ENCODE measurements at places on chromosomes 1 and 21.

DNA sequence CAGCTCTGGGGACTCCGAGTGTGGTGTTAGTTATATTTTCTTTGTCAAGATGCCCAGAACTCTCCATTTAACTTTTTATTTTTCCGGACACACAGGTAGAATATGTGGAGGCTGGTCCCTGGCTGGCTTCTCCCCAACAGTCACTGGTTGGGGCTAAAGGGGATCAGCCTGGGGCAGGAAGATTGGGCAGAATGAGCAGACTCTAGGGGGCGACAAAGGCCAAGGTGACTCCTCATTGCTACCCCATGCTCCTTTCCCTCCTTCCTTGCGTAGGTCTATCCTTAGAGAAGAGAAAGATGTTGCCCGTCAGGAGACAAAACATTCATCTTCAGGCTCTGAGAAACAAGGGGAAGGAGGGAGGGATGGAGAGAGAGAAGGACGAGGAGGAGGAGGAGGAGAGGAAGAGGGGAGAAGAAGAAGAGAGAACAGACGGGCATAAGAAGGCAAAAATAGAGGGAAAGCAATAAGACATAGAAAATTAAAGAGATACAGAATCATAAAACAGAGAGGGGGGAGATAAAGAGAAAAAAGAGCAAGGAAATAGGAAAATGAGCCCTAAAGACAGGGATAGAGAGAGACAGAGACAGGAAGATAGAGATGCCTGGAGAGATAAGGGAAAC is 89.9 kb downstream of the FOXD2 start:
- DNase-seq: no peak

DNA sequence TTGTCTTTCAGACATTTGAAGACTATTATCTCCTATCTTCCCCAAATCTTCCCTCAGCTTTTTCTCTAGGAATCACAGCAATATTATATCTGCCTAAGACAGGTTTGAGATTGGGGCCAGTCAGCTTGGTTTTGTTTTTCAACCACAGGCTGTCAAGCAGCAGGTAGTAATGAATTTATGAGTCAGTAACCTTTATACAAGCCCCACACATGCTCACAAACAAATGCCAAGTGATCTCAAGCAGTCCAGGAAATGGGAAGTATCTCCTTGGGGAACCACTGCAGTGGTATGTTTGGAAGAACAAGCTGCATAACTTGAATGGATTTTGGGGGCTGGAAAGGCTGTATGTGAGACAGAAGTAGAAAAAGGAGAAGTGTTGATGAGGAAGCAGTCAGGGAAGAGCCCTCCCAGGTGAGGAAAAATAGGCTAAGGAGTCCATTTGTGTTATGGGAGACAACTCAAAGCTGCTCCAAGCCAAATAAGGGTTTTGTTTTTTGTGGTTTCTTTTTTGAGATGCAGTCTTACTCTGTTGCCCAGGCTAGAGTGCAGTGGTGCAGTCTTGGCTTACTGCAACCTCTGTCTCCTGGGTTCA is 2.1 kb downstream of the DHDDS start:
- DNase-seq: no peak

DNA sequence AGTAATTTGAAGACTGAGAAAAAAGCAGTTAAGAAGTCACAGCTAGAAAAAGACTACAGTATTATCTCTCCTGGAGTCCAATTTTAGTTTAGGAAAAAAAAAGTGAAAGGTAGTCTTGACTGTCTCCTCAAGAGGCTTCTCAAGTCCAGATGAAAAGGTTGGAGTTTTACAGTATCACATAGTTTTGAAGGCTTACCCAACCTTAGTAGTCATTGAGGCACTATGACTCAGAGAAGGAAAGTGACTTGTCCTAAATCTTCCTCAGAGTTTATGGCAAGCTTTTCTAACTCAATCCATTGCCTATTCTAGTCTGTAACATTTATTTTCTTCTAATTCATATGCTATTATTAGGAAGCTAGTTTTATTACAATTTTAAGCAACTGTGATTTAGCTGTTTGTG is 174.9 kb downstream of the DPYD start:
- no peak for DNase-seq

DNA sequence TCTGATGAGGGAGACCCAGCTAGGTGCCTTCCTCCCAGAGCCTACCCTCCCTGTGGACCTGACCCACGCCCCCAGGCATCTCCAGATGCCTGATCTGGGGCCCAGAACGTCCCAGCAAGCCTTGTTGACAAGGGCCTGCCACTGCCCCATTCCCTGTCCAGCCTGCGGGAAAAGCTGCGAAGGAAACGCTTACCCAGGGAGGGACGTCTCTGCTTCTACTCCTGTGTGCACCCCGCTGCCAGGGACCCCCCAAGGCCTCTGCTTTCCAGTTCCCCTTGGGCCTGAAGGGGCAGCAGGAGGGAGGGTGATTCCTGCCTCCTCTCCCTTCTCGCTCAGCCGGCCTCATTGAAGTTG is 11.6 kb upstream of the CLSTN1 start:
- no peak for DNase-seq

- peak; percentile 89 for DNase-seq
Observed at GRCh38 chr1:116570358-116571214, at the start of gene CD58. Gene CD58, minus strand, starts transcription at chr1:116571026. Its CDS starts 54 bp downstream, at chr1:116570972.

DNA sequence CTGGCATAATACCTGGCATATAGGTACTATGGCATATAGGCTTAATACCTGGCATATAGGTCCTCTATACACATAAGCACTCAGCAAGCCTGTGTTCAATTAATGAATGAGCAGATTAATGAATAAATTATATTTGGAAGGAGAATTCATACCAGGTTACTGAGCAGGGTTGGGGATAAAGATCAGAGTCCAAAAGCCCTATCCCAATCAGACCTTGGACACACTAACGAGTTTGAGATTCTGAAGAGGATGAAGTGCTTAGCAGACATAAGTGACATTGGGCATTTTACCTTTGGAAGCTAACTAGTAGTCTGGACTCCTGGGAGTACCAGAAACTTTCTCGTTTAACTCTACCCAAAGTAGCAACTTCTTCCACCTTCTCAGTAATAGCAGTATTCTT is 63.3 kb upstream of the ARHGAP29 start:
- no peak for DNase-seq

DNA sequence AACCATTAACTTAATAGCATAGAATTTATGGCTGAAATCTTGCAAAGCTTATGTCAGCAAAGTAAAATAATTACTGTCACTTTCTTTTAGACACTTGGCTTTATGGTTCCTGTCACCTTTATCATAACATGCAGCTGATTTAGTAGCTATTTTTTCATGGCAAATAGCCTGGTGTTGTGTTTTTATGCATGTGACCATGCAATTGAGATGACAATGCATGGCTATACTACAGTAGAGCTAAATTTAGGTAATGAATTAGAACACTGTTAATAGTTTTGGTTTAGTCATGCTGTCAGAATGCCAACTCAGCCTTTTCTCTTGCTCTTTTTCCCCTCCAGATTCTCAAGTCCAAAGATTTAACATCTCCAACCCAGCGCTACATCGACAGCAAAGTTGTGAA is 88.6 kb downstream of the TGFB2 start:
- DNase-seq: no peak

DNA sequence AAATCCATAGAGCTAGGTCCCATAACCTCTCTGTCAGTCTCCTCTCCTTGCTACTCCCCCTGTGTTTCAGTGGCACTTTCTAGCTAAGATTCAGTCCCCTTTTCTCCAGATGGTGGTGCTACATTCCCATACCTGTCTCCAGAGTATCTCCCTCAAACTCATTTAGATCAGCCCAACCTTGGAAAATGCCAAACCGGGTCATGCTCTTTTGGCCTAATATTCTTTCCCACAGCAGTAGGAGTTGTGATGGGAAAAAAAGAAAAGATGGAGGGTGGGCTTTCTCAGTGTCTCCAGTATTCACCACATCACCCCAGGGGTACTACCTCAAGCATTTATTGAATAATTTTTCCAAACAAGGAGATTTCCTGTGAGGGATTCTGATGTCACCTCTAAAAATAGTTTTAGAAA is 3.2 kb upstream of the RXFP4 start:
- DNase-seq: no peak

DNA sequence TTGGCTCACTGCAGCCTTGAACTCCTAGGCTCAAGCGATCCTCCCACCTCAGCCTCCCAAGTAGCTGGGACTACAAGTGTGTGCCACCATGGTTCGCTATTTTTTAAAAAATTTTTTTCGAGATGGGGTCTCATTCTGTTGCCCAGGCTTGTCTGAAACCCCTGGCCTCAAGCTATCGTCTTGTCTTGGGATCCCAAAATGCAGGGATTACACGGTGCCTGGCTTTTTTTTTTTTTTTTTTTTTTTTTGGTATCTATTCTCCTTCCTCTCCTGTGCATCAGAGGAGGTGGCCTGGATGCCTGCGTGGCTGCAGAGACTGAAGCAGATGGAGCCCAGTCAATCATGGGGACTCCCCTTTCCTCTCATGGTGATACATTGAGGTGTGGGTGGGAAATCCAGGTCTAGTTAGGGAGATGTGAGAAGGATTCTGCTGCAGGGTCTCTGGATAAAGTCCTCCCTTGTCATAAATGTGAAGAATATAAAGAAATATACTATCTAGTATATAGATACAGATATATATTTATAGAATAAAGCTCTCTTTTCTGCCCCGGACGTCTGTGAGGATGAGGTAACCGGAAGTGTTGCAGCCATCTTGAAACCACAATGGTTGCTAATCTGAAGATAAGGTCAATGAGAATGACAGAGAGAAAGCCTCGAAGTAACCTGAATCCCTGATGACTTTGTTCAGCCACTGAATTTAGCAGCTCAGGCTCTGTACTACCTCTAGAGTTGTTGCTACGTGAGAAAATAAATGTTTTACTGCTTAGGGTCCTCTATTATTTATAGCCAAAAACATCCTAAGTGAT is 19.5 kb upstream of the RGSL1 start:
- DNase-seq: peak; percentile 17

DNA sequence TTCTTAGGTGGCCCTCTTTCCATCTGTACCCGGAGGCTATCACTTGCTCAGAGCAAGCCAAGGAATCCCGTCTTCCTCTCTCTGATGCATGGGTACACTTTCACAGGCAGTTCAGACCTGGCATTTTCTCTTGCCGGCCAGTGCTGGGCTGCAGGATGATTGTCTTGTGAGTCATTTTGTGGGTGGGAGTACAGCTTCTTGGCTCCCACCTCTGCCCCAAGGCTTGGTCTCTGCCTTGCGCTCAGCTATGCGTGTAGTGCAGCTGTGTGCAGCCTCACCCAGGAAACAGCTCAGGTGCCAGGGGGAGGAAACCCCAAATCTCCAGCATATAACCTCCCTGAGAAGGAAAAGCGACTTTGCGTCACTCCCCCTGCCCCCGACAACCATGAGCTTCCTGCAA is 3.9 kb upstream of the AJAP1 start:
- no peak for DNase-seq

DNA sequence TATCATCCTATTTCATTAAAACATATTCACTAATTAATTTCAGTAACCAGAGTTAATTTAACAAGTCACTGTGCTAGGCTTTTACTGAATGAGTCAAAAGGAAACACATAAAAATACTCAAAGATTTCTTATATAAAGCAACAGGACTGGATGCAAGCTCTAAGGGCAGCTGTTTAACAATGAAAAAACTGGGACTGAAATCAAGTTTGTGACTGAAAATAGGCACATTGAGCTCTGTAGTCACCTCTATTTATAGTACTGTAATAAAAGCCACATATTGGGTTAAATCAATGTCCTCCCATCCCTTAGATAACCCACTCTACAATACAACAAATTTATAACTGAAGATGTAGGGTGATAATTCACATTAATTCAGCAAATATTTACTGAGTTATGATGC is 52.4 kb downstream of the SMYD3 start:
- no peak for DNase-seq

GRCh38 chr1:45789601-45790000 is 13.8 kb upstream of the MAST2 start:
- DNase-seq: no peak

- DNase-seq: no peak
Observed at GRCh38 chr1:15988856-15989736, 13.2 kb upstream of the ZBTB17 start.

GRCh38 chr1:198747127-198747526 is 108.3 kb downstream of the PTPRC start:
- no peak for DNase-seq
